ENCODE measurements at places on chromosomes 5 and 9.

- DNase-seq, result no peak
Measured at GRCh38 chr9:133958756-133959155, 33.4 kb downstream of the VAV2 start.

GRCh38 chr5:83069096-83069799 is 7.9 kb downstream of the TMEM167A start:
- DNase-seq, result no peak

DNA sequence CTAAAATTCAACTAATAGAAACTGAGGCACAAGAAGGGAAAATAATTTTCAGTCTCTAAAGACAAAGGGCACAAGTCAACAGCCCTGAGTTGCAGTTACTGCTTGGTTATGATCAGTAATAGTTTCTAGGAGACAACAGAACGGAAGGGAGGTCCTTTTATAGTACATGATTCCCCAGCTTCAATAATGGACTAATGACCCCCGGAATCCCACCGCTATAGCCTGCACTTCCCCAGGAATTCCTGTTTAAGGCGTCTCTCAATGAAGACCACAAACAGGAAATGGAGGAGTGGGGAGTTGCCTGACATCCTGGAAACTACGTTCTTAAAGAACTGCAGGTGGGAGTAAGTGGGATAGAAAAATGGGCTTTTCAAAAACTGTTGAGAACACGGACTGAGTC is 60.6 kb downstream of the DIAPH1 start:
- no peak for DNase-seq

DNA sequence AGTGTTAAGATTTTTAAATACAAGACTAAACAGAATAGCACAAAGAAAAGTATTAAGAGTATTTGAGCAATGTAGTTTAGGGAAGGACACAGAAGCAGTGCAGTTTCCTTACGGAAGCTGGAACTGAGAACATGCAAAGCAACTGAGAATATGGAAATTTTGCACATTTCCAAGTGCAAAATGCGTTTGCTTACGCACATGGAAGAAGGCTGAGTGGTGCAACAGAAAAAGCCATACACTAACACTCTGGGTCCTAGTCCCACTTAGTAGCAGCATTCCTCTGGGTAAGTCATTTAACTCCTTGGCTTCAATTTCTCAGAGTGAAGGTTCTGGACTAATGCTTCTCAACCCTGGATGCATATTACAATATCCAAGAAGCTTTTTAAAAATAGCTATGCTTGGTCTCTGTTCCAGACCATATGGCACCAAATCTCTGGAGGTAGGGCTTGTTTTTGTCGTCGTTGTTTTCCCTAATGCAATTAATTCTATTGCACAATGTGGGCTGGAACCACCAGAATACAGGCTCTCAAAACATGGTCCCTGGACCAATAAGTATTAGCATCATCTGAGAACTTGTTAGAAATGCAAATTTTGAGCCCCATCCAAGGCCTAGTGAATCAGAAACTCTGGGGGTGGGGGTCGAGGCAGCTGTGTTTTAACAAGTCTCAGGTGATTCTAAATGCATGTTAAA is 65.2 kb upstream of the DEPDC1B start:
- DNase-seq, result no peak
